NCI-H2227 treated with DMSO at 0.1 percent for 48 hours (cell line): ENCODE measurements at places on chromosomes 16 and 17.

GRCh38 chr16:31099860-31100638, 5.5 kb upstream of the VKORC1 start:
- DNase-seq, result no peak

GRCh38 chr17:30323262-30323894, 10.5 kb downstream of the TMIGD1 start:
- DNase-seq, result no peak

DNA sequence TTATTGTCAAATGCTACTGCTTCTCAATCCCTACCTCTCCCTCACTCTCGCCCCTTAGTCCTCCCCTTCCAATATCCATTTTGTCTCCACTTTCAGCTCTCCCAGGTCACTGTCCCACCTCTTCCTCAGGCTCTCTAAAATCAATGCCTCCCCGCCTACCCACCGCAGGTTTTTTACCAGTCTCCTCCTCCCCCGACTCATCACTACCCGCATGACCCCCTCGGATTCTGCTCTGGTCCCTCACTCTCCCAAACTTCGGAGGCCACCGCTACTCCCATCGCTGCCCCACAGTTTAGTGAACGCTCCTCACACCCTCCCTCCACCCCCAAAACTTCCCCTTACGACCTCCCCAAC, 513 bp downstream of the CRLF3 start:
- peak; percentile 2 for DNase-seq

DNA sequence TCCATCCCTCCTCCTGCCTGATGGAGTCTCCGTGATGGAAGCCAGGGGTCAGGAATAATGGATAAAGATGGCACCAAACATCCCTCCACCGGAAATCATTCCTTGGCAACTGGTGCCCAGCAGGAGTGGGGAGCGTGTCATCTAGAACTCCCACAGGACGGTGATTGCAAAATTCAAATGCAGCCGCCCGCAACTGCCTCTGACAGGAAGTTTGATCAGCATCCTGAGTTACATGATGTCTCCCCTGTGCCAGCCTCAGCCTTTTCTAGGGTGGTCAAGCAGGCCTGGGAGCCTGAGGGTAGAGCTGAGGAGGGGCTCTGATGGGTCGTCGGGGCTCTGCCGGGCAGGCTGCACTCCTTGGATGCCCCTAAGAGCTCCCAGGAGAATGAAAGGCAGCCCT, 52.8 kb downstream of the GSG1L start:
- DNase-seq, result no peak

- no peak for DNase-seq
These were observed 56.1 kb downstream of the NT5M start for GRCh38 chr17:17359271-17359670.

- DNase-seq, result no peak
These were observed 109.7 kb downstream of the VAT1L start for GRCh38 chr16:77897831-77898605.

- no peak for DNase-seq
These were observed 1.2 kb upstream of the NR1D1 start for GRCh38 chr17:40101367-40102210.

GRCh38 chr16:22785552-22785951, 28.4 kb upstream of the HS3ST2 start:
- DNase-seq, result no peak

- no peak for DNase-seq
These were observed 225.7 kb downstream of the CDH13 start for GRCh38 chr16:82852388-82853008.

DNA sequence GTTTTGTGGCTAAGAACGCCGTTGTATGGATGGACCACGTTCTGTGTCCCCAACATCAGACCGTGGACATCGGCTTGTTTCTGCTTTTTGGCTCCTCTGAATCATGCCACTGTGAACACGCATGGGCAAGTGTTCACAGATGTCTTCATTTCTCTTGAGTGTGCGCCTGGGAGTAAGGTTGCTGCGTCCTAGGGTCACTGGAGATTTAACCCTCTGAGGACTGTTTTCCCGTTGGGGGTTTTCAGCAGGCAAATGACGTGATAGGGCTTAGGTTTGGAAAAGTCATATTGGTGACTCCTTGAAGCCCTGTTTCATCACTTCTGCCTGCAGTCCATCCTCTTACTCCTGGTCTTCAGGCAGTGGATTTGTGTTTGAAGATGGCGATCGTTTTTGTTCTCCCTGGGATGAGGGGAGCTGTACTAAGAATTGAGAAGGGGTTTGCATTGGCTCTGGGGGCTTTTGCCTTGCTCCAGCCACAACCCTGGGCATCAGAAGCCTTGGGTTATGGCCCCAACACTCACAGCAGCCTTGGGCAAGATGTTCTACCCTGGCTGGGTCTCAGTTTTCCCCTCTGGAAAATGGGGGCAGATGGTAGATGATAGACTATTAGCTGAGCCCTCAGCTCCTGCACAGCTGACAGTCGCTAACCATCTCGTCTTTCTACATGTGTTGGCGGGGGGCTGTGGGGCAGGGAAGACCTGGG, 67.2 kb upstream of the CIBAR2 start:
- DNase-seq, result no peak

DNA sequence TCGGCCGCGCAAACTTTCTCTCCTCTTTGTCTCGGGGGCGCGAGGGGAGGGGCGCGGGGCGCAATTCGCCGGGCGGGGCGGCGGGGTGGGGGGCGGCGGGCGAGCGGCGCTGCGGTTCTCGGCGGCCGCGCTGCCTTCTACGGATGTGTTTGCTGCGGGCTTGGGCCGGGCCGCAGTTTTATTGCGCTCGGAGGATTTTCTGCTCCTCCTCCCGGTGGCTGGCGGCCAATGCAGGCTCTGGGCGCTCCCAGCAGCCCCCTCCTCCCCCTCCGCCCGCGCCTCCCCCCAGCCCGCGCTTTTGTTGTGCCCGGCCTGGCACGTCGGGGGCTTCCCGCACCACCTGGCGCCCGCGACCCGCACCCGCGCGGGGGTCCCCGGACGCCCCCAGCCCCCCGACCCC, at the start of gene TIMP2:
Gene TIMP2 (minus strand): TSS at position 154 of the 400 bp plus-strand sequence. CDS start 299 bp downstream, outside the sequence.
- DNase-seq, result peak; percentile 80

GRCh38 chr16:84541999-84542817, 37.7 kb upstream of the MEAK7 start:
- DNase-seq, result no peak

DNA sequence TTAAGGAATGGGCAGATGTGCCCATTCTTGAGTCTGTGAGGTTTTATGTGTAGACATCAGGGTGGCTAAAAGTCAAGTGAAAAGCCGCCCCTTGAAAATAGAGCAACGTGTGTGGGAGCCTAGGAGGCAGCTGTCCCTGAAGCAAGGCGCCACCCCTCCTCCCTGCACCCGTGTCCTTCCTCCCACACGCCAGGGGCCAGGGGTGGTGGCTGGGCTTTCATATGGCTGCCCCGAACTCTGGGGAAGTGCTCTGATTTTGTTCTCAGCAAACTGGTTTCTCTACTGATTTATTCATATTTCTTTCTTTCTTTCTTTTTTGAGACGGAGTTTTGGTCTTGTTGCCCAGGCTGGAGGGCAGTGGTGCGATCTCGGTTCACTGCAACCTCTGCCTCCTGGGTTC, 4.7 kb downstream of the ZNF750 start:
- DNase-seq, result no peak

- no peak for DNase-seq
These were observed 552.3 kb downstream of the TOX3 start for GRCh38 chr16:51994597-51994996.

DNA sequence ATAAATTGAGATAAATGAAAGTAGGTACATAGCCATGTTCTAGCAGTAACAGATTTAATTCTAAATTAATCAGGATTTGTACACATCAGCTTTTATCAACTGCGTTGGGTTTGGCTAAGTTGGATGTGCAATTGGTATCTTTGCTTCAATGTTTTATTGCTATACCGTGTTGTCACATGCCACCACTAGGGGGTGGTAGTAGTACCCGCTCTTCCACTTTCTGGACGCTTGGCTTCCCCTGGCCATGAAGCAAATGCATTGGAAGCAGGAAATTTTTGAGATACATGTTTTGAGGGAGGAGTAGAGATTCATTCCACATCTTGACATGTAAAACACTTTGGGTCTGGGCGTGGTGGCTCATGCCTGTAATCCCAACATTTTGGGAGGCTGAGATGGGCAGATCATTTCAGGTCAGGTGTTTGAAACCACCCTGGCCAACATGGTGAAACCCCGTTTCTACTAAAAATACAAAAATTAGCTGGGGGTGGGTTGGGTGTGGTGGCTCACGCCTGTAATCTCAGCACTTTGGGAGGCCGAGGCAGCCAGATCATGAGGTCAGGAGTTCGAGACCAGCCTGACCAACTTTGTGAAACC, 58.6 kb downstream of the EMP2 start:
- DNase-seq, result peak; percentile 11
